Hepatocyte (in vitro differentiated cells): ENCODE measurements at places on chromosomes 1 and 21. TPM values are rescaled to one million over a fixed set of nuclear protein-coding genes. Genes with fewer than 3 reads are reported as not detected.

- peak; percentile 7 for DNase-seq
Observed at GRCh38 chr1:79859212-79859948, 852.9 kb upstream of the ADGRL4 start.

GRCh38 chr21:22754746-22755145 lies 1756.5 kb downstream of the NCAM2 start:
- no peak for DNase-seq

- DNase-seq, result no peak
Observed at GRCh38 chr1:154835531-154836324, 34.4 kb downstream of the KCNN3 start.

- DNase-seq, result peak; percentile 58
Observed at GRCh38 chr1:222817529-222817928, 2.7 kb downstream of the DISP1 start.

DNA sequence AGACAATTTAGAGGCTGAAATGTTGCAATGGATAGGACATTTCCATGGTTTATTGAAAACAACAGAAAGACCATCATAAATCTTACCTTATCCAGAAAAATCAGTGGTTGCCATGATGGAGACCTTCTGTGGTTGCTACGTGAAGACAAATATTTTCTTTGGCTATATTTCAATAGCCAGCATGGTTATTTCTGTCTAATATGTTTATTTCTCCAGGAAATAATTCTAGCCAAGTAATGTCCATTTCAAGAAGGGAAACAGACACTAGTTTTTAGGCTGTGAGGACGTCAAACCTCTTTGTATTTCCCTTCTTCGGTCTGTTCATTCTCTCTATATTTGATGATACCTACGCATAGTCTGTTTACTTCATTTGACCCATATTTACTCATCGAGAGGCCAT lies 49.2 kb upstream of the NFASC start:
- no peak for DNase-seq

DNA sequence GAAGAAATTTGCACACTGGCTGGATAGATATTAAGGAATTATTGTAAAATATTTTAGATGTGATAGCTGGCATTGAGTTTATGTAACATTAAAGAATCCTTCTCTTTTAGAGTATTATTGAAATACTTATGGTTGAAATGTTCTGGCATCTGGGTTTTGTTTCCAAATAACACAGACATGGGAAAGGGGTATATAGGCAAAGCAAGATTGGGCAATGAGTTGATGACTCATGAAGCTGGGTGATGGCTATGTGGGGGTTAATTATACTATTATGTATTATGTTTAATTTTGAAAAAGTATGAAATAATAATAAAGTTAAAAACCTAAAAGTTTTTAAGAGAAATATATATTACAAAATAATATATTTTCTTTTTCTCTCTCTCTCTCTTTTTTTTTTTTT lies 12.5 kb upstream of the PTPN14 start:
- DNase-seq, result no peak

DNA sequence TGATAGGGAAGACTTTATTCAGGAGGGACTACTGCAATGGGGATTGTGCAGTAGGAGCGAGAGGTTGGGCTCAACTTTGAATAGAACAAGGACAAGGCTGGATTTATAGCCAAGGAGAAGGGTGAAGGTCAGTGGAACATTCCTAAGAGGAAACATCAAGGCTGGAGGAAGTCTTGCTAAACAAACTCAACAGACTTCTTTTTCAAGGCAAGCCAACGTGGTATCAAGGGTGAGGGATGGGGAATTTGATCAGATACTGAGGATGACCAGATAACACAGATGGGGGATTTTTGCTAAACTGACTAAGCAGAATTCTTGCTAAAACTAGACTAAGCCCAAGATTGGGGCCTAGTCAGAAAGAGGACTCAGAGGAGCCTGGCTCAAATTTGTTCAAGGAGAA lies 107.3 kb downstream of the DUSP10 start:
- DNase-seq, result no peak

DNA sequence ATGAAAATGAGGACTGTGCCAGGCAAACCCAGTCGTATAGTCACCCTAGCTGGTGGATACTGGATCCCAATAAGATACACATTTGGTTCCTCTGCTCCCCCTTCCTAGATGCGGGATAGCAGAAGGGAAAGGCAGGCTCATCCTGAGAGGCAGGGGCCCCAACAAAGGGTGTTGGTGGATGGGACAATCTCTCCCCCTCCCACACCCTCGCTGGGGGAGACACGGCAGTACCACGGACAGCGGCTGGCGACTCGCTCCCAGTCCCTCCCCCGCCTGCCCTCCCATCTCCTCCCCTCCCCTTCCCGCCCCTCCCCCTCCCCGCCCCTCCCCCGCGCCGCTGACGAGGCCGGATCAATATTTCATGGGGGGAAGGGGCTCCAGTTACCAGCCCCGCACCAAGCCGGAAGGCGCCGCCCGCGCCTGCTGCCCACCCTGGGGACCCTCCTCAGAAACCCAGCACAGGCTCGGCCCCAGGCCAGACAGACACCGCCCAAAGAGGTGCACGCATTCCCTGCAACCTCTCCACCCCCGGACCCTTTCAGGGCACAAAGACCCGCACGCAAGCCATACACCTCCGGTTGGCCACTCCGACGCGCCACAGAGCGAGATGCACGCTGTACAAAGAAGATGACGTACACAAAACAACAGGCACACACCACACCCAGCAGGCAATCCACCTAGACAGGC lies 11.5 kb downstream of the RIMS3 start:
- peak; percentile 58 for DNase-seq

The MYOC gene
- total RNA-seq, result not detected in 2 replicates

The HAO2 gene
- 14.2 and 16.6 TPM in 2 replicates for total RNA-seq

- DNase-seq, result no peak
Observed at GRCh38 chr1:5934058-5934884, 58.0 kb downstream of the NPHP4 start.

- peak; percentile 5 for DNase-seq
Observed at GRCh38 chr1:92299477-92300150, 755 bp downstream of the RPAP2 start.

The CFAP74 gene
- not detected in 2 replicates for total RNA-seq

DNA sequence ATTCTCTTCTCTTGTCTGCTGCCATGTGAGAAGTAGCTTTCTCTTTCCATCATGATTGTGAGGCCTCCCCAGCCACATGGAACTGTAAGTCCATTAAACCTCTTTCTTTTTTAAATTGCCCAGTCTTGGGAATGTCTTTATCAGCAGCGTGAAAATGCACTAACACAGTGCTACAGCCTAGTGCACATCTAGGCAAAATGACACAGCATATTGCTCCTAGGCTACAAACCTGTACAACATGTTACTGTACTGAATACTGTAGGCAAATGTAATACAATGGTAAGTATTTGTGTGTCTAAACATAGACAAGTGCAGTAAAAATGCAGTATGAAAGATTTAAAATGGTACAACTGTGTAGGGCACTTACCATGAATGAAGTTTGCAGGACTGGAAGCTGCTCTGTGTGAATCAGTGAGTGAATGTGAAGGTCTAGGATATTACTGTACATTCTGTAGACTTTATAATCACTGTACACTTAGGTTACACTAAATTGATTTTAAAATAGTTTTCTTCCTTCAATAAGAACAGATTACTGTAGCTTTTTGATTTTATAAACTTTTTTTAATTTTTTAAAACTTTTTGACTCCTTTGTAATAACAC lies 69.4 kb downstream of the RGS21 start:
- no peak for DNase-seq

- DNase-seq, result no peak
Observed at GRCh38 chr1:55081905-55082296, 42.6 kb downstream of the PCSK9 start.

The KCNE2 gene
- 2.9 and 4.9 TPM in 2 replicates for total RNA-seq

DNA sequence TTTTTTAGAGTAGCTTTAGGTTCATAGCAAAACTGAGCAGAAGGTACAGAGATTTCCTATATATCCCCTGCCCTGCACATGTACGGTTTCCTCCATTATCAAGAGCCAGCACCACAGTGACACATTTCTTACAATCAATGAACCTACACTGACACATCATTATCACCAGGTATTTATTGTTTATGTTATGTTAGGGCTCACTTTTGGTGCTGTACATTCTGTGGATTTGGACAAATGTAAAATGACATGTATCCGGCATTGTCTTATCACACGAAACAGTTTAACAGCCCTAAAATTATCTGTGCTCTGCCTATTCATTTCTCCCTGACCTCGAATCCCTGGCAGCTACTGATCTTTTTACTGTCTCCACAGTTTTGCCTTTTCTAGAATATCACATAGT lies 93.7 kb upstream of the DPH5 start:
- DNase-seq, result no peak

The CNKSR1 gene
- 13.3 and 18.1 TPM in 2 replicates for total RNA-seq

GRCh38 chr1:110636149-110636935 lies 30.2 kb upstream of the KCNA2 start:
- no peak for DNase-seq

- DNase-seq, result no peak
Observed at GRCh38 chr1:203153989-203154821, 21.4 kb downstream of the MYBPH start.

GRCh38 chr1:173255214-173255813 lies 48.2 kb upstream of the TNFSF4 start:
- peak; percentile 33 for DNase-seq

The LCE1D gene
- not detected in 2 replicates for total RNA-seq

- peak; percentile 32 for DNase-seq
Observed at GRCh38 chr1:227343727-227344551, 25.6 kb upstream of the CDC42BPA start.

DNA sequence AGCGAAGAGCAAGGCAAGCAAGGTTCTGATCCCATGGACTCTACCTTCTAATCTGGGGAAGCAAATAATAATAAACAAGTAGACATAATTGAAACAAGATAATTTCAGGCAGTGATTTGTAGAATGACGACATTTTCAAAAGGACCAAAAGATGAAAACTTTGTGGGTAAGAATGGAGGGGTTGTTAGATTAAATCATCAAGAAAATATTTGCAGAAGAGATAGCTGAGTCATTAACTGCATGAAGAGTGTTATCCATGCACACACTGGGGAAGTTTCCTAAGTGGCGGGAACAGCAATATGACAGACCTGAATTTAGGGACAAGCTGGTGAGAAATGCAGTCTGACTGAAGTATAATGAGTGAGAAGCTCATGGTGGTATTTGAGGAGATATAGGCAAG lies 583.1 kb upstream of the RGS18 start:
- no peak for DNase-seq

DNA sequence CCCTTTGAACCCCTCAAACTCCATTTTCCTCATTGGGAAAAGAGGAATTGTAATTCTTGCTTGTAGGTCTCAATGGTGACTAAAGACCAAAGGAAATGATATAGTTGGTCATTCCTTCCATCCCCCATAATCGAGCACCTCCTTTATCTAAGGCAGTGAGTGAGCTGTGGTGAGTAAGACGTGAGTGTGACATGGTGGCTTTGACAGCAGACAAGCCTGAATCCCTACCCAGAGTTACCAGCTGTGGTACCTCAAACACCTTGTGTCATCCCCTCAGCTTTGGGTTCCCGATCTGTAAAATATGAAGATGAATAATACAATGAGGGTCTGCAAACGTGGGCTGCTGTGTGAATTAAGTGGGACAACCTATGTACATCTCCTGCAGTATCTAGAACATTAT lies 8.4 kb downstream of the TRAF5 start:
- DNase-seq, result no peak

GRCh38 chr1:72101840-72102632 lies 180.3 kb downstream of the NEGR1 start:
- DNase-seq, result no peak

The PADI2 gene
- total RNA-seq, result 11.3 and 11.7 TPM in 2 replicates

- no peak for DNase-seq
Observed at GRCh38 chr1:48233666-48234485, 11.4 kb downstream of the SLC5A9 start.
